H7 (cell line): ENCODE measurements at places on chromosomes 16 and 17. TPM values are rescaled to one million over a fixed set of nuclear protein-coding genes. Genes with fewer than 3 reads are reported as not detected.

Gene FAM20A
- total RNA-seq, result 20.5 and 22.7 TPM in 2 replicates

Gene KRT16
- total RNA-seq, result not detected in 2 replicates

Gene TANGO6
- total RNA-seq, result 13.2 and 16.7 TPM in 2 replicates

Gene NEUROD2
- not detected in 2 replicates for total RNA-seq

Gene FMNL1
- 1.7 and 2.4 TPM in 2 replicates for total RNA-seq

Gene PFAS
- total RNA-seq, result 101 and 122 TPM in 2 replicates

Gene KRTAP2-3
- not detected in 2 replicates for total RNA-seq

Gene ABCA3
- total RNA-seq, result 6.2 and 6.6 TPM in 2 replicates

Gene KRT12
- not detected in 2 replicates for total RNA-seq

Gene SEPTIN12
- not detected in 2 replicates for total RNA-seq

Gene GPS2
- total RNA-seq, result 52.8 and 60.2 TPM in 2 replicates

Gene PARD6A
- total RNA-seq, result 5.5 and 6.8 TPM in 2 replicates

Gene KDM8
- 7.6 and 12.2 TPM in 2 replicates for total RNA-seq

Gene BAHCC1
- 8.7 and 19.7 TPM in 2 replicates for total RNA-seq

Gene STH
- not detected in 2 replicates for total RNA-seq

DNA sequence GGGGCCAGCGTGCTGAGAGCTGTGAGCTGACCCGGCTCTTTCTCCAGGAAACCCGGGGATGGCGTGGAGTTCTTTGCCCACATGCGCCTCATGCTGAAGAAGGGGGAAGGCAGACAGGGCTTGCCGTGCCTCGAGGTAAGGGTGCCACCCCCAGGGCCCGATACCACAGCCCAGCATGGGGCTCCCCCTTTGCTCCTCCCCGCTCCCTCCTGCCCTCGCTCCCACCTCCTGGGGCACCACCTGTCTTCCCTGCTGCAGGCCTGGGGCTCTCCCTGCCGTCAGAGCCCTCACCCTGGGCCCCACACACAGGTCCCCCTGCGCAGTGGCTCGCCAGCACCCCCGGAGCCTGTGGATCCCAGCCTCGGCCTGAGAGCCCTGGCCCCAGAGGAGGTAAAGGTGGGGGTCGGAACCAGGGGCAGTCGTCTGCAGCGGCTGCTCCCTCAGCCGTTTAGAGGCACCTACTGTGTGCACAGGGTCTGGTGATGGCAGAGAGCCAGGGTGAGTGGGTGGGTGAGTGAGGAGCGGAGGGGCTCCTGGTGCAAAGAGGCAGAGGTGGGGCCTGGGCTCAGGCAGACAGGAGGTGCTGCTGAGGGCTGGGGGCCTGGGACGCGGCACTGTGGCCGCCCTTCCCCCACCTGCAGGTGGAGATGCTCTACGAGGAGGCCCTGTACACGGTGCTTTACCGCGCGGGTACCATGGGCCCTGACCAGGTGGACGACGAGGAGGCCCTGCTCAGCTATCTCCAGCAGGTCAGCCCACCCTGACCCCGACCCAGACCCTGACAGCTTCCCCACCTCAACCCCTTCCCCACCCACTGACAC, 5.6 kb downstream of the BAIAP3 start:
- no peak for DNase-seq

DNA sequence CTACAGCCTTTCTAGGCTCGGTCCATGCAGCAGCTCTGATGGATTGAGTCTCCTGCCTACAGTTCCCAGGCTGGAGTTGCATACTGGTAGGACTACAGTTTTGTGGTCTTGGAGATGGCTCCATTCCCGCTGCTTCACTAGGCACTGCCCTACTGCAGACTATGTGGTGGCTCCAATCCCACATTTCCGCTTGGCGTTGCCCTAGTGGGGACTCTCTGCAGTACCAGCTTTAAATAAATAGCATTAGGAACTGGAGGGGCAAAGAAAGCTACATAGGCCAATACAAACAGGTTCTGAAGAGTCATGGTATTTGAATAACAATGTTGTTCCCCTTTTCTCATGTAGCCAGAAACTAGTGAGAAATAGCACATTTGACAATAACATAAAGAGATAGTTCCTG, 5.4 kb upstream of the GOSR2 start:
- DNase-seq, result no peak

- no peak for DNase-seq
Measured at GRCh38 chr17:75624021-75624420, 9.2 kb upstream of the SMIM5 start.

GRCh38 chr17:30796016-30796415, 28.5 kb downstream of the CRLF3 start:
- DNase-seq, result no peak

DNA sequence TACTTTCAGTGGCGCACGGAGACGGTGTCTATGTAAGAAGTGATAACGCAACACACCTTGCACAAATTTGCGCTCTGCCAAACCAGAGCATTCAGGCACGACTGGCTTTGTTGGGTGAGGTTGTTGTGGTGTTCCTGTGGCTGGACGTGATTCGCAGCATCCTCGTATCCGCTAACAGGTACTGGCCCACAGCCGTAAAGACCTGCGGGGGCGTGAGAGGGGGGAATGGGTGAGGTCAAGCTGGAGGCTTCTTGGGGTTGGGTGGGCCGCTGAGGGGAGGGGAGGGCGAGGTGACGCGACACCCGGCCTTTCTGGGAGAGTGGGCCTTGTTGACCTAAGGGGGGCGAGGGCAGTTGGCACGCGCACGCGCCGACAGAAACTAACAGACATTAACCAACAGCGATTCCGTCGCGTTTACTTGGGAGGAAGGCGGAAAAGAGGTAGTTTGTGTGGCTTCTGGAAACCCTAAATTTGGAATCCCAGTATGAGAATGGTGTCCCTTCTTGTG, 510.9 kb downstream of the KCNJ18 start:
- DNase-seq, result no peak

- no peak for DNase-seq
Measured at GRCh38 chr17:14903854-14904253, 361.3 kb downstream of the PMP22 start.

DNA sequence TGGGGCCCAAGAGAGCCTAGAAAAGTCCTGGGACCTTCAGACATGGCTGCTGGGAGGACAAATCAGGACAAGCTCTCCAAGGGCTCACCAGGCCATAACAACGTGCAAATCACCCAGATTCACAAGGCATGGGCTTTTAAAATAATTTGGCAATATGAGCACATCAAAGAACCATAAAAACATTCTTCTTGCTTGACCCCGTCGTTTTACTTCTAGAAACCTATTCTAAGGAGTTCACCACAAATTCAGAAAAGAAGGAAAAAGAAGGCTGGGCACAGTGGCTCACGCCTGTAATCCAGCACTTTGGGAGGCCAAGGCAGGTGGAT, 12.1 kb upstream of the MT3 start:
- DNase-seq, result no peak

DNA sequence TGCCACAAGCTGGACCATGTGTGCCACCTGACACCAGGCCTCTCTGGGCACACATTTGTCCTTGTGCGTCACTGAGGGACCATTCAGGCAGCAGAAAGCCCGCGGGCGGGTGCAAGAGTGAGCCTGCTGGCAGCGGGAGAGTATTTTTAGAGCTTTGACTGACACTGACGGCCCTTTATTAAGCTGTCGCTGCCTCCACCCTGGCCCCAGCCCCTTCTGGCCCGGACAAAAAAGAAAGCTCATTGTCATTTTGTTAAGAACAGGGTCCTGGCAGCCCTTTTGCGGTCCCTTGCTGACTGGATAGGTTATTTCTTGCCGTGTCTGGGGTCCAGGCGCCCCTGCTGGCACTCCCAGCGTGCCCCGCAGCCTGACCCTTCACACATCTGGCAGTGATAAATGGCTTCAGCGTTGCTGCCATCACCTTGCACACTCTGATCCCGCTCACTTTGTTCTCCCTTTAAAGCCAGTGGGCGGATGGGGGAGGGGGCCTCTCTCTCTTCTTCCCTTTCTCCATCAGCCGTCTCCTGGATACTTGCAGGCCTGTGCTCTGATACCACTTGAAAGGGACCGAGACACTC, 78.4 kb upstream of the NKD1 start:
- peak; percentile 55 for DNase-seq

DNA sequence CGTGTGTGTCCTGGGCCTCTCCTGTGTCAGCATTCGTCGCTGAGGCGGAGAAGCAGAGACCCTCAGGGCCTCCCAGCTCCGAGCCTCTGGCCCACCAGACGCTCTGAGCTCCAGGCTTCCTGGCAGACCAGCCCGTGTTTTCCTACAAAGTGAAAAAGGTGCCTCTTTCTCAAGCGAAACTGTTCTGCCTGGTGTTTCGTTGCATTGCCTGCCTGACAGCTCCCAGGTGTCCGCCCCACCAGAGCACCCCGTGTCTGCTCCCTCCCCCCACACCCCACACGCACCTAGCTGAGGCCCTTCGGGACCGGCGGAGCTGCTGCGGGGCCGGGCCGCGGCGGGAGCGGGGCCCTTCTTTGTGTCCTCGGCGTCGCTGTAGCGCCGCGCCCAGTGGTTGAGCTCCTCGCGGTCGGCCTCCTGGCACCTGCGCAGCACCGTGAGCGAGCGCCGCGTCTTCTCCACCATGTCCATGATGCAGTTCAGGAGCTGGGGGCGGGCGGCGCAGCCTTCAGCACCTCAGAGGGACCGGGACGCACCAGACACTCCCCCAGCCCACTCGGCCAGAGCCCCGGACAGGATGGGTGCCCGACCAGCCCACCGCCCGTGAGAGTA, 14.7 kb upstream of the PABPN1L start:
- peak; percentile 84 for DNase-seq

GRCh38 chr17:38571833-38572668, 33.7 kb downstream of the SRCIN1 start:
- DNase-seq, result peak; percentile 95

DNA sequence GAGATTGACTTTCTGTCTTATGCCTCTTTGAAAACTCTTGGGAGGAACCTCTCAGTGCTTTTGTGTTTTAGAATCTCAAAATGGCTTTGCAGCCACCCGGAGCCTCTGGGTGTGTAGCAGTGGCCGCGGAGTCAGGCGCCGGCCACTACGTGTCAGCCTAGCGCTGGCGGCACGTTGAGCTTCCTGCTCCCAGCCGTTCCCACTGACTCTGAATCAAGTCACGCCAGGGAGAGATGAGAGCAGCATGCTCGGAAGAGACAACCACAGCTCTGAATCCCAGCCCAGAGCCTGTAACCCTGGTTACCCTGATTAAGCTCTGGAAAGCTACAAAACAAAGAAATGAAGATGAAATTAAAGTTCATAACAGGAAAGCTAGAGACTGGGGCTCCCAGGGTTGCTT, 97.4 kb upstream of the CACNG5 start:
- peak; percentile 81 for DNase-seq

GRCh38 chr16:25041471-25041870, 26.3 kb upstream of the ARHGAP17 start:
- no peak for DNase-seq

GRCh38 chr17:50186661-50187393, 14.6 kb downstream of the COL1A1 start:
- no peak for DNase-seq

DNA sequence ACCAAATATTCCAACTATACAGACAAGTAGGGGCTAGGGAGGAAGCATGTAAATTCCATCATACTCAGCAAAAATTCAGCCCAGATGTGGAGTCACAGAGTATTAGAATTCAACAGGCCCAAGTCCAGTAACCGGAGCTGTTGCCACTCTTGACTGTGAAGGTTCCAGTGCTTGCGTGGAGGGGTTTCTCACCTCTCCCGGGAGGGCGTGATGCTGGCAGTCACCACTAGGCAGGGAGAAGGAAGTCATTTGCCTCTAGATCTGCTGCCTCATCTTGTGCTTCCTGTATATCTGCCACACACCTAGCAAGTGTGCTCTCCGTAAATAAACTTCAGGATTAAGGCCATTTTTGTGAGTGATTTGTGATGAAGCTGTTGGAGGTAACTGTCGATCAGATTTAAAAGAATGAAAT, 1.0 kb upstream of the CKLF start:
- DNase-seq, result peak; percentile 70

DNA sequence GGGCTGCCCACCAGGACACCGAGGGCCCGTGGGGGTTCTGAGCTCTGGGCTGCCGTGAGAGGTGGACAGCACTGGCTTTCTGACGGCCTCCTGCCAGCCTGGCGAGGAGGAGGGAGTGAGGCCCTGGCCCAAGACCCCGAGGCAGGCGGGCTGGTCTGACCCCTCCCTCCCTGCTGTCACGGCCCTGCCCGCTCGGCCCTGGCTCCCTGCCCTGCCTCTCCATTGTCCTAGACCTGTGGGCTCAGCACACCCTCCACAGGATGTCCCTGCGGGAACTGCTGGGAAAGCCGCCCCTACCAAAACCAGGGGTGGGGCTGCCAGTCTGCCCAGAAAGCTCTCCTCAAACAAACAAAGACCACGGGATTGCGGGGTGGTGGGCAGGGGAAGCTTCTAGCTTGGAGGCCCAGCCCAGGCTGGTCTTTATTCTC, 20.7 kb downstream of the SPNS2 start:
- DNase-seq, result peak; percentile 74

DNA sequence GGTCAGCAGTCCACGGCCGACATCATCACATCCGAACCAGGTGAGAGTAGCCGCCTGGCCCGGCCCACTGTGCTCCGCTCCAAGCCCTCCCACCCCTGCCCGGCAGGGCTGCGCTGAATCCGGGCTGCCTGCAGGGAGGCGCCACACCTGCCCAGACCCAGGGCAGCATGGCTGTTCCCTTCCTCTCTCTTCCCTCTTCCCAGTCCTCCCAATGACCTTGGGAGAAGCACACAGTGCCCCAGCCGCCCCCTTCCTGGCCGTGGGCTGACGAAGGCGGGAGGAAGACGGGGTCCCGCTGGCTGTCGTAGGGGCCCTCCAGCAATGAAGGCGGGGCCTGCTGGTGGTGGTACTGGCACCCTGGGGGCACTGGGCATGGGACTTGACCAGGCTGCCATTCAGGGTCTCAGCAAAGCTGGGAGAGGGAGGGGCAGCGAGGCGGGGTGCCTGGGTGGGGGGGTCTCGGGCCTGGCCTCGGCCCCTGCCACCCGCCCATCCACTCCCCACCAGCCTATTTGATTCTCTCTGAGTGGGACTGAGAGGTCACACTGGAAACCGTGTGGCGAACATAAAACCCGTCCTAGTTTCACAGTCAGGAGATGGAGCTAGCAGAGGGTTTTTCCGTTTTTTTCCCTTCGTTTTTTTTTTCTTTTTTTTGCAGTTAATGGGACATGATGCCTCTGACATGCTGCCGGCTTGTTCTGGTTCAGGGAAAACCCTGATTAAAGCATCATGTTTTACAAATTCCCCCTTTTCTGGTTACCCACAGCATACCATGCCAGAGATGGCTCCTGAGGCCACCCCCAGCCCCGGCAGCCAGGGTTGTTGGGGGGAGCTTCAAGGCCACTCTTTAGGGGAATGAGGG, 50.6 kb downstream of the BAHCC1 start:
- DNase-seq, result peak; percentile 92

GRCh38 chr16:65414284-65414984, 292.6 kb upstream of the CDH11 start:
- no peak for DNase-seq

- peak; percentile 13 for DNase-seq
Measured at GRCh38 chr17:50261051-50261915, 13.0 kb upstream of the TMEM92 start.
